IPS DF 6.9 (cell line): ENCODE measurements at places on chromosomes 3 and 15.

DNA sequence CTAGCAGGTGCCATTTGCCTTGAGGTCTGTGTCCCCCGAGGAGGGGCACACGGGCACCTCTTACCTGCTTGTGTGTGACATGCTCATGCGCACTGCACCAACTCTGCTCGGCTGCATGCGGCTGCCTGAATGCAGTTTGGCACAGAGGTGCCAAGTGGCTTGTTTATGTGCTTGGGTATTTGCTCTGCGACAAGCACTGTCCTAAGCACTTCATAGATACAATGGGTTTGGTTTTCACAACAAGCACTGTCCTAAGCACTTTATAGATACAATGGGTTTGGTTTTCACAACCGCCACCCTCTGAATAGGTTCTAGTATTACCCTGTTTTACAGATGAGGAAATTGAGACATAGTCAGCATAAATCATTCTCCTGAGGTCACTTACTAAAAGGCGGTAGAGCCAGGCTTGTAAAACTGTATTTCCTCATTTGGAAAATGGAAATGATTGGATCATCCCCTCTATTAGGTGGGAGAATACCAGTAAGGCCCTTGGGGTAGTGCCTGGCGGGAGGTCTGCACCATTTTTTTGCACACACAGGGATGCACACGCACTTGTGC lies 487 bp downstream of the ITIH4 start:
- no peaks in the 10 kb centered on the region for H3K36me3 ChIP-seq
- no peak overlapping the region for H3K4me3 ChIP-seq
- no peaks in the 10 kb centered on the region for H3K4me1 ChIP-seq
- H3K27ac ChIP-seq, result no peak overlapping the region
- no peaks in the 10 kb centered on the region for H3K27me3 ChIP-seq
- DNase-seq, result no peak

DNA sequence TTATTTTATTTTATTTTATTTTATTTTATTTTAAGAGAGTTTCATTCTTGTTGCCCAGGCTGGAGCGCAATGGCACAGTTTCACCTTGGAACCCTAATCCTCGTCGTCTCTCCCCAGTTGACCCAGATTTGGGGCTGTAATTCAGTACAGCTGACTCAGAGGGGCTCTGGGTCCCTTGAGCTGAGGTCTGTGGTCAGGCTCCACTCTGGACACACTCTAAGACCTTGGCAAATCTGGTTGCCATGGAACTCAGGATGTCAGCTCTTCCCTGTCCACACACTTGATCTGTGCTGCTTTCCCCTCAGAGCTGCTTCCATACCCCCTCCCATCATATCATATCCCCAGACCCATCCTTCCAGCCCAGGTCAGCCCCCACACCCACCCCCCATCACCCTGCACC lies 675 bp upstream of the CYP11A1 start:
- no peak overlapping the region for H3K4me3 ChIP-seq
- no peak for DNase-seq
- no peaks in the 10 kb centered on the region for H3K27me3 ChIP-seq
- no peak overlapping the region for H3K27ac ChIP-seq

DNA sequence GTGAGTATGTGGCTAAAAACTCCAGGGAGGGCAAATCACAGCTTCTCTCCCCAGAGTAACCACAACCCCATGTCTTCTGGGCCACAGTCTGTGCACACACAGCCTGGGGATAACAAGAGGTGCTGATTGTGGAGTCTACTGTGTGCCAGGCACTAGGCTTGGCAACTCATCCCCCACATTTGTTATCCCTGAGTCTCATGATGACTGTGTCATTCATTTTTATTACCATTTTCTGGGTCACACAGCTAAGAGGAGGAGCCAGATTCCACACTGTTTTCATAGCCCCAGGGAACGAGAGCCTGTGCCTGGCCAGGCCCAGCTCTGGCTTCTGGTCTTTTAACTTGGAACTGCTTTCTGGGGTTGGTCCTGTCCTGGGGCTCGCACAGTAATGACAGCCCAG lies 34.5 kb downstream of the ESYT3 start:
- H3K36me3 ChIP-seq, result no peaks in the 10 kb centered on the region
- H3K4me1 ChIP-seq, result no peaks in the 10 kb centered on the region
- H3K4me3 ChIP-seq, result no peak overlapping the region
- no peak overlapping the region for H3K27ac ChIP-seq
- H3K27me3 ChIP-seq, result no peaks in the 10 kb centered on the region

DNA sequence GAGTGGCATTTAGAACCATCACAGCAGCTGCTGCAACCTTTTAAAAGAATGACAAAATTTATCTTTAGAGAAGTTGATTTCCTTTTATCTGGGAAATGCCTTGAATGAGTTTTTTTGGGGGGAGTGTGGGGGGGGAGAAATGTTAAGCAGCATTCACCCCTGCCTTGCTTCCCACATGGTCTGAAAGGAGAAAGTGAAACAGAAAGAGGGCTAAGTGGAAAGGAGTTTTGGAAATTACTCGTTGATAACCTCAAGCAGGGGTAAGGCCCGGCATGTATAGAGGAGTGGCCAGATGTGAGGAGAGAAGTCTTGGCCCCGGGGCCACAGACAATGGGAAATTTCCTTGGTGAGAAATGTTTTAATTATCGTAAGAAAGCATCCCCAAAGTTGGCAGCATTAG lies 23.5 kb downstream of the B3GALNT1 start:
- no peaks in the 10 kb centered on the region for H3K27me3 ChIP-seq
- H3K4me3 ChIP-seq, result no peak overlapping the region
- no peak overlapping the region for H3K27ac ChIP-seq
- no peaks in the 10 kb centered on the region for H3K36me3 ChIP-seq
- no peaks in the 10 kb centered on the region for H3K4me1 ChIP-seq
